Tongue (tissue), 3 donors: ENCODE measurements at places on chromosomes 7 and 10. TPM values are rescaled to one million over a fixed set of nuclear protein-coding genes. Genes with fewer than 3 reads are reported as not detected.

HOXA10 gene
- not detected for total RNA-seq

LZTS2 gene
- total RNA-seq = 45.5 TPM

SAMD9L gene
- 11.8 TPM for total RNA-seq

FAM25C gene
- total RNA-seq = not detected

CCDC172 gene
- not detected for total RNA-seq

HSPB1 gene
- 326 TPM for total RNA-seq

- DNase-seq = no peak
Observed at GRCh38 chr7:70765651-70766050, 366.3 kb upstream of the GALNT17 start.

DNA sequence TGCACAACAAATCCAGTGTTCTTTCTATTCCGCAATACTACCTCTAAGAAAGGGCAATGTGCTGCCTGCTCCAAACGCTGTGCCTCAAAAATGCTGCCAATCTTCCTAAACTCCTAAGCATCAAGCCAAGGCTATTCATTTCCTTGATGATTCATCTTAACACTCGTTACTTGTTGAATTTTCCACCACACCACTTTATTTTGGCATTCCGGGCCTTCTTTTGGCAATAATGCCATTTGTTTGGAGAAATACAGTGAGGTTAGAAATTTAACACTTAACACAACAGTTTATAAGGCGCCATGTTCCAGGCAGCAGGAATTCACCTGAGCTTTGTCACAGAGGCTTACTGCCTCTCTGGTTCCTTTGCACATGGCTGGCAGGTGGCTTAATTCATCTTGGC, 82.6 kb upstream of the ABCB5 start:
- DNase-seq = no peak

GRCh38 chr7:19963695-19964094, 190.3 kb upstream of the TMEM196 start:
- DNase-seq = no peak

CXCL12 gene
- total RNA-seq = 121 TPM

- peak; percentile 51 for DNase-seq
Observed at GRCh38 chr10:17062955-17063484, 66.6 kb downstream of the CUBN start.

DNA sequence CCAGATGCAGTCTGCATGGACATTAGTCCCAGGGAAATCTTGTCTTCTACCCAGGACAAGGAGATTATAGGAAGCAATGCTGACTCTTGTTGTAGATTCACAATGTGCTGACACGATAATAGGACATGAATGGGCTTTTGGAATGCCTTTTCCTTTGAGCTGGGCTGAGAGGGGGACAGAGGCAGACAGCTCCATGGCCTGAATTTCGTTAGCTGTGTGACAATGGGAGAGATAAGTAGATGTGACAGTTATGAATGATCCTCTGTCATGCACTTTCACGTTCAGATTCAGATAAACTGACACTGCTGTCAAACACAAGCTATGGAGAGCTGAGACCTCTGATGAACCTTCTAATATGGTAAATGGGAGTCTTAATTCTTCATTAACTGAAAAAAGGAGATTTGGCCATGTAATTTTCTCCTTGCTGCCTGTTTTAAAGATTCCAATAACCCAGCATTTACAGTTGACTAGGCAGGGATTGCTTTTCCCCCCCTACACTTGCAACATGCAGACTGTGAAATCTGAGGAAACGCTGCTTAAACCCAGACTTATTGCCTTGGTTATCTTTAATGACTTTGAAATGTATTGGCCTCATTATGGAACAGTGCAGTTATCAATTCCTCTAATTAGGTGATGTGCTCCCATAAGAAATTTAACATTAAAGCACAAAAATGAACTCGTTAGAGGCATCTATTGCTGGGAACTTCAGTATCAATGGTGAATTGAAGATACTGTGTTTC, 669.3 kb downstream of the AUTS2 start:
- DNase-seq = no peak

NRCAM gene
- 16.2 TPM for total RNA-seq

GSDME gene
- total RNA-seq = 12.9 TPM

DNA sequence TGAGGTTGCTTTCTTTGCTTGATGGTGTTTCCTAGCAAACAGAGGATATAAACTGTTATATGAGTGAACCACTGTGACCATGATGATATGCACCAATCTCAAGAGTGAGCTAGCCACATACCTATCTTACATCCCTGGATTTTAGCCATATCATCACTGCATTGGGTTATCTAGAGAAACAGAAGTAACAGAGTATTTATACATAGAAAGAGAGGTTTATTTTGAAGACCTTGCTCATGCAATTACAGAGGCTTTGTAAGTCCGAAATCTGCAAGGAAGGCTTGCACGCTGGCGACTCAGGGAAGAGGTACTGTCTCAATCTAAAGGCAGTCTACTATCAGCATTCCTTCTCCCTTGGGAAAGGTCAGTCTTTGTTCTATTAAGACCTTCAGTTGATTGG, 11.8 kb upstream of the PON2 start:
- no peak for DNase-seq

DNA sequence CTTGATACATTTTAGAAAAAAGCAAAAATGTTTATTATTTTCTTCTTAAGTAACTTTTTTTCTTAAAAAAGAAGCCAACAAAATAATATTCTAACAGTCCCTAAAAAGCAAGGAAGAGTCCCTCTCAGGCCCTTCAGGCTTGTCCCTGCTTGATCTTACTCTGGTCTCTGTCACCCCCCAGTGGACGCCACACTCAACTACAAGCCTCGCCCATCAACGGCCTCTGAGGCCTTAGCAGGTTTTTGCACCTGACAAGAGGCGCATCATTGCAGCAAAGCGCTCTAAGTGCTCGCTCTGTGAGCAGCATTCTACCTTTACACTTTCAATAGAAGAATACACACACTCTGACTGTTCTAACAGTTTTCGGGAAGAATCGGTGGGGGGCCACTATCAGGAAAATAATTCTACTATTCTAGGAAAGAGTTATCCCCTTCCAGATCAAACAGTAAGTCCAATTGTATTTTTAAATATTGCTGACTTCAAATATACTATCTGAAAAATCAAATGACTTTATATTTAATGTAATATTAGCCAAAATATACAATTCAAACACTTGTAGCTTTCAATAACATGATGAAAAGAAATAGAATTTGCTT, 139.2 kb downstream of the USP6NL start:
- peak; percentile 83 for DNase-seq

KCNIP2 gene
- total RNA-seq = 0.92 TPM

- DNase-seq = no peak
Observed at GRCh38 chr7:7223250-7223649, 40.9 kb downstream of the C1GALT1 start.

DNA sequence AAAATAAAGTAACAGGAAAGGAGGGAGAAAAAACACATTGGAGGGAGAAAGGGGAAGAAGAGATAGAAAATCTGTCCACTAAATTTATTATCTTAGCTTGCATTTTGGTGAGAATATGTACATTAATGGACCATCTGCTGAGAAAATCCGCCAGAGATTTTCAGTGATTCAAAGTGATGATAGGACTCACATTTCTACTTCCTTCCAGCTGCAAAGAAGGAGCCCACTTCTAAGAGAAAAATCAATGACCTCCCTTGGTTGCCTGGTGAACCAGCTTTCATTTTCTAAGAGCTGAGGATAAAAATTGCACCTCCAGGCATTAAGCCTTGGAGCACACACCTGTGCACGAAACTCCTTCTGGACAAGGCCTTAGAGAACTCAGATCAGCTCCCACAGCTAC, 404.3 kb downstream of the SFMBT2 start:
- no peak for DNase-seq

DNA sequence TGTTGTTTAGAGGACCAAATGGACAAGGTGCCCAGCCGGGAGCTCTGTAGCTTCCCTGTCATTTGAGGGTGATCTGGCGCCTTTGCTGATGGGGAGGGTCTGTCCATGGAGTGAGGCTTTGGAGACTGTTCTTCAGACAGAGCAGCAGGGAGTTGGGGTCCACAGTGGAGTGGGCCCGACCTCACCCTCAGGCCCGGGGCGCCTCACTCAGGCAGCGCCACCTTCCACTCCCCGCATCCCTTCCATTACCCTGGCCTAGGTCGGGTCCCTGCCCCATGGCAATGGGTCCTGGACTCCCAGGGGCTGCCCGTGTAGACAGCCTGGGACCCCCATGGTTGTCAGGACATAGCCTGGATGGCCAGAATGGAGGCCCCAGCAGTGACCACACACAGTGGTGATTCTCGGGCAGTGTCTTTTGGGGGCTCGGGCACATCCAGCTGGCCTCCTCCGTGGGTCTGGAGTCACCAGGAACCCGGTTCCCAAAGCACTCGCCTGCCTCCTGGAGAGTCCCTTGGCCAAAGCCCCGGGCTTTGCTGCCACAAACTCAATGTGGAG, 38.5 kb downstream of the TCERG1L start:
- DNase-seq = no peak

- DNase-seq = no peak
Observed at GRCh38 chr10:43114088-43114742, 24.0 kb upstream of the CSGALNACT2 start.

PIK3CG gene
- total RNA-seq = 3.5 TPM

DNA sequence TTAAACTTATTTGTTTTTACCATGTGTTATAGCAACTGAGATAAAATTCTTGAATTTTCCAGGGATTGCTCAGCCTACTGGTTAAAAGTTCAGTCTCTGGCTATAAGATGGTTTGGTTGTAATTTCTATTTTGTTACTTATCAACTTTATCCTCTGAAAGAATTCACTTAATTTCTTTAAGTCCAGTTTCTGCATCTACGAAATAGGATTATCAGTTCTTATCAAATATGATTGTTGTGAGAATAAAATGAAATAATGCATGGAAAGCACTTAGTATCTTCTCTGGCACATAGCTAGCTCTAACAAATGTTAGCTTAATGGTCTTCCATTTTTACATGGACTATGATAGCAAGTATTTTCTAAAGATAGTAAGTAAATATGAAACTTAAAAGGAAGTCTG, 53.3 kb downstream of the SEMA3D start:
- no peak for DNase-seq

- DNase-seq = peak; percentile 21
Observed at GRCh38 chr7:21169667-21170580, 258.0 kb upstream of the SP4 start.
